ENCODE measurements at places on chromosomes 13 and 19. TPM values are rescaled to one million over a fixed set of nuclear protein-coding genes. Genes with fewer than 3 reads are reported as not detected.

GRCh38 chr19:1015782-1016646, 4.9 kb downstream of the TMEM259 start:
- DNase-seq = no peak

GRCh38 chr19:29255912-29256311, 43.0 kb upstream of the UQCRFS1 start:
- no peak for DNase-seq

DNA sequence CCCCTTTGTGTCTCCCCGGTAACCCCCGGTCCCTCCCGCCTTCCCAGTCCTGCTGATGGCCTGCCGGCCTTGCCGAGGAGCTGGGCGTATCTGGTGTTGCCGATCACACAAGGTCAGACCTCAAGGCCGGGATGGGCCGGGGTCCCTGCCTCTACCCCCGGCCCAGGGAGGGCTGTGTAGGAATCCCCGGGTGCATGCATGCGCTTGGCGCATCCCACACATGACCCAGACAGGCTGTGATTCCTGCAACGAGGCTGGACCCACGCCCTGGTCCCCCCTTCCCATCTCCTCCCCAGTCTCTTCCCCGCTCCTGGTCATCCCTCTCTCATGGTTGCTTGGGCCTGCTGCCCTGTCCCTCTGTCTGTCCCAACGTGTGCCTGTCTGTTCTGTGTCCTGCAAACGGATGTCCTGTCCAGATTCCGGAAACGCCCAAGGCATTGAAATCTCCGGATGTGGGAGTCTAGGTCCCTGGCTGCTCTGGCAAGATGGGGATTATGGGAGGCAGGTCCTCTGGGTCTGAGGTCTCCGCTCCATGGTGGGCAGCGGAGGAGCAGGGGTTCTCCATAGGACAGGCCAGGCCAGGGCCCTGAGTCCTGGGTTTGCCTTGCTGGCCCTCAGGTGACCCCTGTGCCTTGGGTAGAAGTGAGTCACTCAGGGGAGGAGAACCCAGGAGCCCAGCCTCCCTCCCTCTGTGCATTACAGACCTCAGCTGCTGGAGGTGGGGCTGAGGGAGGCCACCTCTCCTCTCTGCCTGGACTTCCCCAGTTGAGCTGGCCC, 1.6 kb downstream of the PKN1 start:
- DNase-seq = no peak

DNA sequence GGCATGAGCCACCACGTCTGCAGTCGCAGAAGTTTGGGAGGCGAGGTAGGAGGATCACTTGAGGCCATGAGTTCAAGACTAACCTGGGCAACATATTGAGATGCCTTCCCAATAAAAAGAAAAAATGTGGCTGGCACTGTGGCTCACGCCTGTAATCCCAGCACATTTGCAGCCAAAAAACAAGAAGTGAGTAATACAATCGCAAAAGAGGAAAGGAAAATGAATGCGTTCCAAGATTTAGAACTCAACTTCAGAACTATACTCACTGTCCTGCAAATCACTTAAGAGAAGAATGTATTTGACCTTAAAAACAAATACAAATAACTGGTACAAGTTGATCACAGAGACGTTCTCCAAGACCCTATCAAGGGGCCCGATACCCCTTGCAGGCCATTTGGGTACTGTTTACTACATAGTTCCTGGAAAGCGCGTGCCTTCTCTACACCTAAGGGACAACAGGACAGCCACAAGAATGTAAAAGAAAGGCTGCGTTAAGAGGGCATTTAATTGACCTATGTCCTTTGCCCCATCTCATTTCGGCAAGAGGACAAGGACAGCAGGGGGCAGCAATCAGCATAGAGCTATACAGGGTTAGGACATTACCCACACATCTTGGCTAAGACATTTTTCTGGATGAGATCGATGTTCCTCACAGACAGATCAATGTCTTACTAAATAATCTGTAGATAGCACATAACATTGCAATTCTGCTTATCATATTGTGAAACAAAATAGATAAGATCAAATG, 41.3 kb downstream of the FLT3 start:
- DNase-seq = no peak

- DNase-seq = no peak
These were observed 50.0 kb downstream of the STARD13 start for GRCh38 chr13:33235564-33235963.

PTGIR gene
- polyA plus RNA-seq = 1.9 TPM

LYL1 gene
- polyA plus RNA-seq = 72.0 TPM

Data from naive B cell (primary cell).